ENCODE measurements at places on chromosomes 3 and 15.

DNA sequence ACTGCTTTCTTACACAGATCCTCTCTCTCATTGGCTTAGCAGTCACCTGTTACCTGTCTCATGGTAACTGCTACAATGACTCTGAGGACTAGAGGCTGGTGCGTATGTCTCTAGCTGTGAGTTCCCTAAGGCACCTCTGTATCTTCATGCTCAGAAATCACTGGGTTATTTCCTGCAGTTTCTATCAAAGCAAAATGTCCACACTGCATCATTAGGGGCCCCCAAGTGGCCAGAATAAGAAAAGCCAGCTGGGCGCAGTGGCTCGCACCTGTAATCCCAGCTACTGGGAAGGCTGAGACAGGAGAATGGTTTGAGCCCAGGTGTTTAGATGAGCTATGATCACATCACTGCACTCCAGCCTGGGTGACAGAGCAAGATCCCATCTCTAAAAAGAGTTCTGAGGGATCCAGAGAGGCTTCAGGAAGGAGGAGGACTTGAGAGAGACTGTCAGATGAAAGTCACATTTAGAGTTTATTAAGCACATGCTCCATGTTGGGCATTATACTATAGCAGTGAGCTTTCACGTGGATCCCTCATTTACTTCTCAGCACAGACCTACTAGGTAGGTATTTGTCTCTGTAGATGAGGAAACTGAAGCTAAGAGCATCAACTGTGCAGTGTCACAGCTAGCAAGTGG is 2.3 kb upstream of the VPS18 start:
- peaks cover 4% of the 10 kb centered on the region for H3K36me3 ChIP-seq
- peak overlapping the region; percentile 59 for H3K27ac ChIP-seq
- H3K4me3 ChIP-seq: peak overlapping the region; percentile 36
- H3K4me1 ChIP-seq: peaks cover 19% of the 10 kb centered on the region
- peaks cover 1% of the 10 kb centered on the region for H3K27me3 ChIP-seq

GRCh38 chr15:49718234-49718633 is 97.4 kb downstream of the DTWD1 start:
- peaks cover 3% of the 10 kb centered on the region for H3K27me3 ChIP-seq
- H3K4me1 ChIP-seq: no peaks in the 10 kb centered on the region
- no peaks in the 10 kb centered on the region for H3K36me3 ChIP-seq
- H3K4me3 ChIP-seq: no peak overlapping the region

- H3K4me3 ChIP-seq: no peak overlapping the region
- no peak for DNase-seq
- H3K36me3 ChIP-seq: no peaks in the 10 kb centered on the region
- no peaks in the 10 kb centered on the region for H3K27me3 ChIP-seq
- peaks cover 17% of the 10 kb centered on the region for H3K4me1 ChIP-seq
Measured at GRCh38 chr15:25675396-25675795, 187.7 kb downstream of the ATP10A start.

GRCh38 chr3:185760550-185760949 is 64.3 kb downstream of the IGF2BP2 start:
- peaks cover 63% of the 10 kb centered on the region for H3K4me1 ChIP-seq
- no peak for DNase-seq
- no peak overlapping the region for H3K27ac ChIP-seq
- H3K36me3 ChIP-seq: peaks cover 18% of the 10 kb centered on the region

DNA sequence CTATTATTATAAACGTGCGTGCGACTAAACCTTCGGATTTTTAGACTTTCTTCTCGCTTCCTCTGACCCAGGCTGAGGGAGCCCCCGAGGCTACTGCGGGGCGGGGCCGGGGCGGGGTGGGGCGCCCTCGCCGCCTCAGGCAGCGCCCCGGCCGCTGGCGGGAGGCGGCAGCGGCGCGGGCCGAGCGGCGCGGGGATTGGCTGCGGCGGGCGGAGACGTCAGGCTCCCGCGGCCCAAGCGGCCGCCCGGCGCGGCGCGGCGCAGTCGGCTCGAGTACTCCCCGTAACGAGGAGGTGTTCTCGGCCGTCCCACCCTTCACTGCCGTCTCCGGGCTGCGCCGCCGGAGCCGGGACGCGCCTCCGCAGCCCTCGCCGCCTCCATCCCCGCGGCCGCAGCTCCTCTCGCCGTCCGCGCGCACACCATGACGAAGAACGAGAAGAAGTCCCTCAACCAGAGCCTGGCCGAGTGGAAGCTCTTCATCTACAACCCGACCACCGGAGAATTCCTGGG is at the start of gene ATP1B3:
Gene ATP1B3 (plus strand): TSS at position 263 of the 510 bp plus-strand sequence. CDS start 159 bp downstream, at position 422.
- H3K4me1 ChIP-seq: peaks cover 40% of the 10 kb centered on the region
- no peaks in the 10 kb centered on the region for H3K27me3 ChIP-seq
- peak within 1 kb of the TSS; percentile 87 for H3K4me3 ChIP-seq
- peak within 1 kb of the TSS; percentile 97 for H3K27ac ChIP-seq
- DNase-seq: peak; percentile 70

GRCh38 chr3:134086616-134087015 is 56.9 kb upstream of the SLCO2A1 start:
- H3K4me1 ChIP-seq: peaks cover 11% of the 10 kb centered on the region
- H3K27ac ChIP-seq: no peak overlapping the region
- no peaks in the 10 kb centered on the region for H3K36me3 ChIP-seq
- no peak overlapping the region for H3K4me3 ChIP-seq
- H3K27me3 ChIP-seq: no peaks in the 10 kb centered on the region

DNA sequence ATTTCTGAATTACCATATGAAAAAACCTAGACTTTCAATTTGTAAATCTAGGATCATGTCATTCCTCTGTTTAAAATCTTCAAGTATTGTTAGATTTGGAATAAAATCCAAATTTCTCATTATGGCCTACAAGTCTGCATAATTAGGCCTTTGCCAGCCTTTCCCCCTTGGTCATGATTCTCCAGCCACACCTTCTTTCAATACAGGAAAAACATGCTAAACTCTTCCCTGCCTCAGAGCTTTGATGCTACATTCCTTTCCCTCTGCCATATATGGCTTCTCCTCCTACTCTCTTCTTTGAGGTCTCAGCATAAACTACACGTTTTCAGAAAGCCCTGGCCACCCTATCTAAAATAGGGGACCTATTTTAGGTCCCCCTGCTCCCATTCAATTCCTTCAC is 48.5 kb downstream of the TM6SF1 start:
- H3K36me3 ChIP-seq: peaks cover 29% of the 10 kb centered on the region
- no peaks in the 10 kb centered on the region for H3K27me3 ChIP-seq
- H3K4me3 ChIP-seq: no peak overlapping the region
- no peak for DNase-seq

- peaks cover 23% of the 10 kb centered on the region for H3K4me1 ChIP-seq
- H3K4me3 ChIP-seq: no peak overlapping the region
- H3K27ac ChIP-seq: peak overlapping the region; percentile 59
- no peaks in the 10 kb centered on the region for H3K36me3 ChIP-seq
- no peak for DNase-seq
Measured at GRCh38 chr3:177419904-177420601, 222.8 kb upstream of the TBL1XR1 start.

DNA sequence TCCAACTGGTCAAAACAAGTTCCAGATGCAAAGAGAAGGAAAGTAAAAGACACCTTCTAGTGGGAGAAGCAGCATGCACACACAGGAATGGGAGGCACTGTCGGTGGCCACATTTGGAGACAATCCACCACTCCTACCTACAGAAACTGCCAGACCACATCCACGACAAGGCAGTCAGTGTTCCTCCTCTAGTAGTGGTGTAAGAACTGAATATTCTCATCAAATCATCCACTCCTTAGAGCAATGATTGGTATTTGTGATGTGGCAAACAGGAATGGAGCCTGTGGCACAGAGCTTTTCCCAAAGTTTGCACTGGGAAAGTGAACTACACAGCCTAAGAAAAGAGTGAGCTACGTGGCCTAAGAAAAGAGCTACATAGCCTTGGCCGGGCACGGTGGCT is 5.1 kb upstream of the SPINT1 start:
- no peak overlapping the region for H3K4me3 ChIP-seq
- peaks cover 7% of the 10 kb centered on the region for H3K27me3 ChIP-seq
- H3K27ac ChIP-seq: no peak overlapping the region

- no peaks in the 10 kb centered on the region for H3K27me3 ChIP-seq
- H3K36me3 ChIP-seq: no peaks in the 10 kb centered on the region
- no peak overlapping the region for H3K4me3 ChIP-seq
- H3K4me1 ChIP-seq: peaks cover 16% of the 10 kb centered on the region
Measured at GRCh38 chr3:59655418-59656015, 605.7 kb upstream of the CFAP20DC start.

DNA sequence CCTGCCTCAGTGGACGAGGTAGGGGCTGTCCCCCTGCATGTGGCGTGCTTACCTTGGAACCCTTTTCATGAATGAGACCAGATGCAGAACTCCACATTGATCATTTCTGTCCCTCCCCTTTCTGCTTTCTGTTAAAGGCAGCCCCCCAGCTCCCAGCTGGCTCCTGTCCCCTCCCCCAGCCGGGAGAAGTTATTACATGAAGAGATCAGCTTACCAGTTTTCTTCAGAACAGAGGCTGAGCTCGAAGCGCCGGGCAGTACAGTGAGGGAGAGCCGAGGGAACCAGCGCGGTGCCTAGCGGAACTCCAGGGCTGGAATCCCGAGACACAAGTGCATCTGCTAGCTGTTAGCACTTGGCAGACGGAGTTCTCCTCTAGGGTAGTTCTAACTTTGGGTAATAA is 263.3 kb upstream of the NR2E3 start:
- H3K4me3 ChIP-seq: peak overlapping the region; percentile 44
- H3K27me3 ChIP-seq: no peaks in the 10 kb centered on the region
- H3K4me1 ChIP-seq: peaks cover 42% of the 10 kb centered on the region
- no peak for DNase-seq
- H3K27ac ChIP-seq: peak overlapping the region; percentile 66

- peaks cover 11% of the 10 kb centered on the region for H3K36me3 ChIP-seq
- H3K27me3 ChIP-seq: no peaks in the 10 kb centered on the region
- H3K27ac ChIP-seq: no peak overlapping the region
- no peaks in the 10 kb centered on the region for H3K4me1 ChIP-seq
- no peak for DNase-seq
Measured at GRCh38 chr3:119205209-119205608, 31.8 kb downstream of the UPK1B start.

DNA sequence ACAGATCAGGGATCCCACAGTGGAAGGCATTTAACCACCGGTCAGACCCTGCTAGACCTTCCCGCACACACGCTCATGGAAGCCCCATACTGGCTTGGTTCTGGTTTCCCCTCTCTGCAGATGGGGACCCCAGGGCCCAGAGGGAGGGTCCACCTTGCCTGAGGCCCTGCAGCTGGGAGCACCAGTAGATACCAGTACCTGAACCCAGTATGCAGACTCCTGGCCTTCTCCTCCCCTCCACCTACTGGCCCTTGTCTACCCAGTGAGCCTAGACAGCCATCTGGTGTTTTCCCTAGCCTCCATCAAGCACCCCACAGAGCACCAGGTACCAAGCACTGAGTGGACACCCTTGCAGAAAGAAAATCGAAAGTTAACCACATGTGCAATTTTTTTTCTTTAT is 65.1 kb downstream of the MEGF11 start:
- no peak overlapping the region for H3K27ac ChIP-seq
- DNase-seq: no peak
- no peaks in the 10 kb centered on the region for H3K36me3 ChIP-seq
- peaks cover 4% of the 10 kb centered on the region for H3K4me1 ChIP-seq
- H3K4me3 ChIP-seq: no peak overlapping the region

DNA sequence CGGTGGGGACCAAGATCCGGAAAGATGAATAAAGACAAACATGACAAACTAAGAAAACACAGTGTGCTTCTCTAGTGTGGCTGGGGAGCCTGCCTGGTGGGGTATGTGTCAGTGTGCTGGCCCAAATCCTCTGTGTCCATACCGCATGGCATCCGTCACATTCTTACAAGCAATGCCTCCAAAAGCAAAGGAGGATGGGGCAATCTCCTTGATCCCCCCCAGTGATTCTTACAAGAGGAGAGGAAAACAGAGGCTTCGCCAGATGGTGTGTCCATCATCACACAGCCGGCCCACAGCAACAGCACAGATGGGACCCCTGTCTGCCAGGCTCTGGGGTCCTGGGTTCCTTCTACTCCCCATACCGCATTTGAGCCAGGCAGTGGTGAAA is 558 bp upstream of the IL17RC start:
- H3K36me3 ChIP-seq: peaks cover 4% of the 10 kb centered on the region
- H3K27ac ChIP-seq: peak overlapping the region; percentile 69
- H3K4me1 ChIP-seq: peaks cover 22% of the 10 kb centered on the region
- no peak for DNase-seq
- peak overlapping the region; percentile 76 for H3K4me3 ChIP-seq

DNA sequence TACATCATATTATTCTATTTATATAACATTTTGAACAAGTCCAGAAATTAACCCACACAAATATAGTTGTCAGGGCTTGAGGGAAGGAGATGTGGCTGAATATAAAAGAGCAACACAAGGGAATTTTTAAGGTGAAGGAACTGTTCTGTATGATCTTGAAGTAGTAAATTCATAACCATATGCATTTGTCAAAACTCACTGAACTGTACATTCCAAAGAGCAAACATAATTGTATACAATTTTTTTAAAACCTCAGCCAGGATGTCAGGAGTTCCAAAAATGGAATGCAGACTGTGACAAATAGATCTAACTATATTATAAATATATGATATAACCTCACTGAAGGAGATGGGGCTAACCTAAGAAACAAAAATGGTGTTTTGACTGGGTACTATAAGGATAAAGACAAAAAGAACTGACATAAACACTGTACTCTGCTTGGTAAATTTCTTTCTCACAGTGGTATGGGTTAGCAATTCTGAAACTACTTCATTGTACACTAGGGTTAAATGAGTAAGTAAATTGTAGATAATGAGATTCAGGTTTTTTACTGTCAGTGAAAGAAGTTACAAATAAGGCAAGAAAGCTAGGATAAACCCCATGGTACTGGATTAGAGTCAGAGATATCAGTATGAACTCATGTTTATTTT is 14.4 kb downstream of the GOLGB1 start:
- H3K27me3 ChIP-seq: no peaks in the 10 kb centered on the region
- H3K4me3 ChIP-seq: no peak overlapping the region
- no peak for DNase-seq
- H3K36me3 ChIP-seq: peaks cover 7% of the 10 kb centered on the region

GRCh38 chr3:181739628-181740027 is 27.9 kb downstream of the SOX2 start:
- no peak for DNase-seq
- peaks cover 6% of the 10 kb centered on the region for H3K27me3 ChIP-seq
- H3K27ac ChIP-seq: no peak overlapping the region
- no peaks in the 10 kb centered on the region for H3K4me1 ChIP-seq

GRCh38 chr3:127277561-127277960 is 10.3 kb downstream of the PRR20G start:
- H3K36me3 ChIP-seq: no peaks in the 10 kb centered on the region
- no peak overlapping the region for H3K27ac ChIP-seq
- peaks cover 6% of the 10 kb centered on the region for H3K27me3 ChIP-seq
- DNase-seq: no peak
- H3K4me3 ChIP-seq: no peak overlapping the region
- H3K4me1 ChIP-seq: no peaks in the 10 kb centered on the region

DNA sequence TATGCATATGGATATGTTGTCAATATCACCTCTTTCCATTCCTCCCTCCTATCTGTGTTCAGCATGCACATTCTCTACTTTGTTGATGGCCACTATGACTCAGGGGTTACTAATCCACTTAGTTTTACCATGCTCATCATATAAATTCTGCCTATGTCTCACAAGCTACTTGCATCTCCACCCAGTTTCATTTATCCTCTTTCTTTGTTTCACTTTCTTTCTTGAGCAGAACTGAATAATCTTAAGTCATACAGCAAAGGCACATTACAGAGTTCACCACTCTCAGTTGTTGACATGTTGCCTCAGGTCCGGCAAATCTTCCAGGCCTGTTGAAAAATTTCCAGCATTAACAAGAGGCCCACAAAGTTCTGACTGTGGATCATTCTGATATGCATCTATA is 71.5 kb downstream of the SSR3 start:
- H3K4me3 ChIP-seq: no peak overlapping the region
- no peak for DNase-seq

- H3K4me1 ChIP-seq: no peaks in the 10 kb centered on the region
- H3K27me3 ChIP-seq: peaks cover 15% of the 10 kb centered on the region
Measured at GRCh38 chr15:85972805-85973540, 106.7 kb upstream of the AGBL1 start.

Measured in mesothelial cell of epicardium (in vitro differentiated cells).